ENCODE measurements at places on chromosomes 11 and 22.

DNA sequence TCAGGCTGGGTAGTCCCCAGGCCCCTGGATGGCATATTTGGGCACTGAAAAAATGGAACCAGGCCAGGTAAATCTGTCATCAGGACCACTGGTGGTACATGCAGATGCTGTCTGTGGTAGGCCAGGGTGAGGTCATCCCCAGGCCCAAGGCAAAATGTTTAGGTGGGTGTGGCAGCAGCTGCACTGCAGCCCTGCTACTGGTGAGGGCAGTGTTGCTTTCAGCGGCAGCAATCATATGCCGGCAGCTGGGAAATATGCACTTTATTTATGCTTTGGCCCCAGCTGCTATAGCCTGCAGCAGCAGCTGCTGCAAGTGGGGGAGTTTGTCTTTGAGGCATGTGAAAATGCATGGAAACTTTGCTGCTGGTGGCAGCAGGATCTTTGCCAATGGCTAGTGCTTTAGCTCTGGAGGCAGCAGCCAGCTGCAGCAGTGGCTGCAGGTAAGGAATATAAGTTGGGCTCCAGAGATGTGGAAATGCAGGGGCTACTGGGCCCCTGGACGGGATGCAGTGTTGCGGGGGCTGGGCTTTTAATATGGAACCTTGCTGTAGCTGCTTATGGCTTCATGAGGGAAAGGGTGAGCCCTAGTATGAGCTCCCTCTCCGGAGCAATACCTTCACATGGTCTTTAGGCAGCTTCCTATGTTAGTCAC, 365.7 kb upstream of the CADM1 start:
- peak; percentile 42 for DNase-seq

GRCh38 chr11:61287338-61287977, 7.7 kb downstream of the VWCE start:
- DNase-seq, result no peak

DNA sequence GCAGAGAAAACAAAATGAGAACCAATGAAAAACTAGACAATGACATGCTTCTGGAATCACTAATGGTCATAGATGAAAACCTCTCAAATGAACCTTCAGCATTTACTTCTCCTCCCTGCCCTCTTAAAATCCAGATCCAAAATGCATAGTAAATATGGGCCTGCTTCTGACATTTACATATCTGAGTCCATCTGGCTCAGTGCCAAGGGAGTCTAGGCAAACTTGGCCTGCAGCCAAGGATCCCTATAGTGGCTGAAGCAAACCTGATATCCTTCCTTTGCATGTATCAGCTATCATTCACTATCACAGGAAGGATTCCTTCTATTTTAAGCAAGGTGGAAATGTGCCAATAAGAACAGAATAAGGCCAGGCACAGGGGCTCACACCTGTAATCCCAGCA, 104.8 kb downstream of the C11orf58 start:
- no peak for DNase-seq

GRCh38 chr11:95161248-95161647, 69.8 kb downstream of the SESN3 start:
- DNase-seq, result no peak

DNA sequence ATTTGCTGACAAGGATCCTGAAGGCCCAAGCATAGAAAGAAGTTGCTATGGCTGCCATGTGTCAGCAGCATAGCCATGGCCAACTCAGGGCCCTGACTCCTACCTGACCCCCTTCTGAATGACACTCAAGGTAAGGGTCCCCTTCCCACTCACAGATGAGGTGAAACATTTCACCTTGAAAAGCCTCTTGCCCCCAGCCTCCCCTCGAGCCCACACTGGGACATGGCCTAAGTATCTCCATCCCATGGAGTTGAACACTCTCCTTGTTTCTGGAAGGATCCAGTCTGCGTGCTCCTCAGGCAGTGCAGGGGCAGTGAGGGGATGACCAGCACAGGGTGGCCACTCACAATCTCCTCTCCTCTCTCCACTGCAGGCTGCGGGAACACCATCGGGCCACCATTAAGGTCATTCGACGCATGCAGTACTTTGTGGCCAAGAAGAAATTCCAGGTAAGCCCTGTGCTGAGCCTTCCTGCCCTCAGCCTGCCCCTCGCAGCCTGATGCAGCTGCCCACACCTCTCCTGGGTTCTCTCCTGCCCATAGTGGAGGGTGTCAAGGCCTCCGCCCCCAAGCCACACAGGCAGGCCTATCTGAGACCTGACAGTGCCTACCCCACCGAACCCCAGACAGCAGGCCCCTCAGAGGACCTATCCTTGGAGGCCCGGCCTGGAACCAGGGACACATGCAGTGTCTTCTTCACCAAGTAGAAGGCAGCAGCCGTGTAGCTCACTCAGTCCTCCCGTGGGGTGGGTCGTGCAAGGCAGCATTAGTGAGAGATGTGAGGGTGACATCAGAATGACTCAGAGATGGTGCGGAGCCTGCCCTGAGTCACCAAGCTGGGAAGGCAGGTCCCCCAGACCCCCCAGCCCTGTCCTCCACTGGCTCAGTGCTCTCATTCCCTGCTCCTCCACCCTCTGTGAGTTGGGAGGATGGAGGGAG, 68.9 kb upstream of the KCNQ1OT1 start:
- peak; percentile 64 for DNase-seq
